ENCODE measurements at places on chromosomes 5 and 9.

- DNase-seq, result no peak
Observed at GRCh38 chr5:23268136-23268535, 239.3 kb upstream of the PRDM9 start.

GRCh38 chr5:180009581-180009980, 62.0 kb downstream of the RNF130 start:
- no peak for DNase-seq

DNA sequence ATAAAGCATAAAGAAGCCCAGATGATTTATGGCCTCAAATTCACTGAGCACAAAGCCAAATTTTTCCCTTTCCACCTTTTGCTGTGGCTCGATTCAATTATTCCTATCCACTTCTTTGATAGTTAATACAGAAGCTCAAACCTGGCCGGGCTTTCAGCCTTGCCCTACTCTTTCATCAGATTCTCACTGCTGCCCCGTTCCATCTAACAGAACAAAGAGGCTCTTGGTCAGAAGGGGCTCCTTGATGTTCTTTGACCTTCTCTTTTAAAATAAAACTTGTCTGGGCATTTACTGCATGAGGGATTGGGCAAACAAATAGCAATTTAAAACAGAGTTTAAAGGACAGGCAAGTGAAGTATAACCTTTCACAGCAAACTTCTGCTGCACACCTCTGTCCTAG, 9.8 kb downstream of the GRXCR2 start:
- DNase-seq, result no peak

DNA sequence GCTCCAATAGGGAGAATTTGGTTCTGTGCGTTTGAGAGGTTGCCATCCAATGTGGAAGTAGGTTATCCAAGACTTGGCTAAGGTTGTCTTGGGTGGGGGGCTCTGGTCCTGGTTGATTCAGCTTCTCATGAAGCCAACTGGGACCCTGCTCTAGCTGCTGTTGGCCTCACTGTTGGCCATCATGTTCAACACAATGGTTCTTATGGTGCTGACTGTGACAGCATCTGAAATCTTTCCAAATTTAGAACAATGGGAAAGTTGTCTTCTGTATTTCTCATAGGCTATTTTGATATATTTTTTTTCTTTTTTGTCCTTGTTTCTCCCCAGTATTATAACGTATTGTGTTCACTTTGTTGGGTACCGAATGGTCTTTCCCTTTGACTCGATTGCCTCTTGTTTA, 71.9 kb downstream of the GDNF start:
- DNase-seq, result no peak

DNA sequence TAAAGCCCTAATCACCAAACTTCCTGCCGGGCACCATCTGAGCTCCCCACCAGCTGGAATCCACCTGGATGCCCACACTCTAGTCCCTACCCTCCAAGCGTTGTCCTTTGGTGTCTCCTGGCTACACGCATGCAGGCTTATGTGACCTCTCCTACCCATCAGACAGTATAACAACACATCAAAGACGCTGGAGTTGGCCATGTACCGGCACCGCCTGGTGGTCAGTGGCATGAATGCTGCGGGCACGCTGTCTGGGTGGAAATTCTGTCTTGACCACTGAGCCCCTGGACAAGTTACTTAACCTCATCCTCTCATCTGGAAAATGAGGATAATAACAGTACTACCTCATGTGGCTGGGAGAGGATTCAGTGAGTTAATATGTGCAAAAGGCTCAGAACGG, 23.4 kb upstream of the CORO2A start:
- DNase-seq, result no peak

DNA sequence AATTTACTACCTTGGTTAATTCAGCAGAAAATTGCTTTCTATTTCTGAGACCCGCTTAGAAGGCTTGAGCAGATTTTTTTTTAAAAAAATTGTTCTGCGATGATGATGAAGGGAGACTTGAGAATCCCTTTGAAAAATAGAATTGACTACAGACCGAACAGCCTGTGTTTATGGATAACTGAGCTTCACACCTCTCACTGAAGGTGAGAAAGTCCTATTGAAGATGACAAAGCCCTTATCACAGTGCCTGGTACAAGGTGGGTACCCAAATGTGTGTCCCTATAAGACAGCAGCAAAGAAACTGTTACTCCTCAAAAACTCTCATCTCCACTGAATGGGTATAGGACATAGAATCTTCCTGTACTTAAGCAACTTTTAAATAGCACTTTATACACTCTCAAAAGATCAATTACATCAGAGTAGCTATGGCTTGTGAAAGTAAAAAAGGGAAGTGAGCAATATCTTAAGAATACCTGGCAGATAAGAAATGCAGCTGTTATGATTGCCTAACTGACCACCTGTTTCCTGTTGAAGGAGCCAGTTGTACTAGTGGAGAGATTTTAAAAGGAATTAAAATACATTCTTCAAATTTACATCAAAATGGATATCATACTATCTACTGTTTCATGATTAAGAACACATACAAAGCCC, 419.7 kb downstream of the CHSY3 start:
- no peak for DNase-seq

DNA sequence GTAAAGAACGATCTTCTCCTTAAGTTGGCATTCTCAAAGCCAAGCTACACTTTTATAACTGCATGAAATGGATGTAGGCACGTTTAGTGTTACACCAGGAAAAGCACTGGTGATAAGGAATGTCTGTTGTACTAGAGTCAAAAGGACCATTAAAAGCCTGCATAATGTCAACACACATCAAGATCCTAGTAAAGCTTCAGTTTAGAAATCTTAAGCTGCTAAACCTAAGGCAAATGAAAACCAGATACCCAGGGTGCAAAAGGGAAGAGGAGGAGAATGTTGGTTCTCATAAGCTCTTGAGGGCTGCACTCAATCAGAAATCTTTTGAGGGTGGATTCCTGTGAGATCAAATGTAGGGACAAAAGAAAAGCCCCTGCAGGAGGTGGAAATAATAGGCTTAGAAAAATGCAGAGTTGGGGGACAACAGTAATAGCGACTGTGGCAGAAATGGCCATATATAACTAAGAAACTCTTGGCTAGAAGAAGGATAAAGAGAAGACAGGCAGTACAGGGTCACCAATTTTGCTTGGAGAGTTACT, 148.2 kb downstream of the FBXL17 start:
- no peak for DNase-seq

DNA sequence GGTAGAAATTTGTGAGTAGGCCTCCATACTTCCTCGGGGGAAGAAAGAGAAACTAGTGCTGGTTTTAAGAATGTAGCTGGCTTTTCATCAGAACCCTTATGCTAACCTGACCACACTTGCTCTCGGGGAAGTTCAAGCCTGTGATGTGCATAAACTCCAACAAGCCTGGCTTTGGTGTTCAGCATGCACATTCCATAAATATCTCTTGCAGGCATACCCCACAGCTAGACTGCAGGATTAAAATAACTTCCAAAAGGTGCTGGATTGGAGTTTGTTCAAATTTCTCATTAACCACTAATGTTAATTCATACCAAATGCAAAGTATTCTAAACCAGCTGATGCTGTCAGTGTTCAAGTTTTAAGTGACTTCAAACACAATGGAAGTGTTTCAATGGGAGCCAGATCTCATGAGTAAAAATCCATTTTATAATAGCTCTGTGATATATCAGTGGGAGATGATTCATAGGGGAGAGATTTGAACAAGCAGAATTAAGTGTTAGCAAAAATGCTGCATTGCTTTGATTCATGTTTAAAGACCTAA, 79.4 kb downstream of the NPR3 start:
- no peak for DNase-seq

DNA sequence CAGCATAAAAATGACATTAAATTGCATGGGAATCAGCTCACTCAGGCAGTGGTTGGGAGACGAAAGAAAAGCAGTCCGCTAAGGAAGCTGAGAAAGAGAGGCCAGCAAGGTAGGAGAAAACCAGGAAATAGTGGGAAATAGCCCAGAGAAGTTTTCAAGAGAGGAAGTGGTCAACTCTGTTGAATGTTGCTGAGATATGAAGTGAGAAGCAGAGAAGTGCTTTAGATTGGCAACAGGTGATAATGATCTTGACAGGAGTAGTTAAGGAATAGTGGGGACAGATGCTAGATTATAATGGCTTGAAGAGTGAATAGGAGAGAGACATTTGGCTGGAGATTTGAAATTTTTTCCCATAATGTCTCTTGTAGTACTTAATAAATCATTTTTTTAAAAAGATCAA, 30.8 kb downstream of the CNTRL start:
- DNase-seq, result no peak

DNA sequence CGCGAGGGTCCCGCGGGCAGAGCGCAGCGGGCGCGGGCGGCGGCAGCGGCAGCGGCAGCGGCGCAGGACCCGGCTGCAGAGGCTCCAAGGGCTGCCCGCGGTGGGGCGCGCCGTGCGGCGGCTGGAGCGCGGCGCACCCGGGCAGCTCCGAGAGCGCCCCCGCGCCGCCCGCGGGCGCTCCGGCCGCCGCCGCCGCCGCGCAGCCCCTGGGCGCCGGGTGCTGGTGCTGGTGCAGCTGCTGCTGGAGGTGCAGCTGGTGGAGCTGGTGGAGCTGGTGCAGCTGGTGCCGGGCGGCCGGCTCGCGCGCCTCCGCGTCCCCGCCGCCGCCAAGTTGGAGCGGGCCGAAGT, 644 bp downstream of the IER5L start:
- DNase-seq, result no peak

DNA sequence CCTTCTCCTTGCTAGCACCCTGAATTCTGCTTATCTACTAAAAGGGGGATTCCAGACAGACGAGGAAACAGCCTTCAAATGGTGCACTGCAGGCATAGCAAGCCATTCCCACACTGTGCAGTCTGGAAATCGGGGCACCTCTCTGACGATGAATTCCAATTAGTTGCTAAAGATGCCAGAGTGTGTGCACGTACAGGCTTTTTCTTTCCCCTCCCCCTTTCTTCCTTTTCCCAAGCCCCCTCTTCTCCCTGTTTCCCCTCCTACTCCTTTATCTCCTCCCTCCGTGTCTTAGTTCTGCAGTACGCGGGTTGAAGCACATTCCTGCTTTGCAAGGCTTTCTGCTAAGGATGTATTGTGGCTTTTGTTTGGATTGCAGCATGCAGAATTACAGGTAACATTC, at the start of gene GPR21:
TSS of gene GPR21 (plus strand) at position 316 of the 400 bp plus-strand sequence. CDS start 900 bp downstream, outside the sequence.
- no peak for DNase-seq

GRCh38 chr5:74546796-74547195, 93.7 kb downstream of the ENC1 start:
- no peak for DNase-seq

GRCh38 chr9:25716220-25716872, 38.1 kb upstream of the TUSC1 start:
- DNase-seq, result no peak

- DNase-seq, result no peak
Observed at GRCh38 chr9:28538132-28538531, 964.9 kb upstream of the C9orf72 start.

- DNase-seq, result no peak
Observed at GRCh38 chr5:67577424-67577823, 380.8 kb upstream of the CD180 start.

- no peak for DNase-seq
Observed at GRCh38 chr9:134252084-134252830, 74.0 kb upstream of the RXRA start.

- DNase-seq, result no peak
Observed at GRCh38 chr9:14147738-14148137, 166.2 kb downstream of the NFIB start.

- DNase-seq, result no peak
Observed at GRCh38 chr9:34957492-34958410, at the start of gene PHF24. Gene PHF24 (plus strand): TSS chr9:34958285. CDS start chr9:34971299, 13,014 bp downstream.

DNA sequence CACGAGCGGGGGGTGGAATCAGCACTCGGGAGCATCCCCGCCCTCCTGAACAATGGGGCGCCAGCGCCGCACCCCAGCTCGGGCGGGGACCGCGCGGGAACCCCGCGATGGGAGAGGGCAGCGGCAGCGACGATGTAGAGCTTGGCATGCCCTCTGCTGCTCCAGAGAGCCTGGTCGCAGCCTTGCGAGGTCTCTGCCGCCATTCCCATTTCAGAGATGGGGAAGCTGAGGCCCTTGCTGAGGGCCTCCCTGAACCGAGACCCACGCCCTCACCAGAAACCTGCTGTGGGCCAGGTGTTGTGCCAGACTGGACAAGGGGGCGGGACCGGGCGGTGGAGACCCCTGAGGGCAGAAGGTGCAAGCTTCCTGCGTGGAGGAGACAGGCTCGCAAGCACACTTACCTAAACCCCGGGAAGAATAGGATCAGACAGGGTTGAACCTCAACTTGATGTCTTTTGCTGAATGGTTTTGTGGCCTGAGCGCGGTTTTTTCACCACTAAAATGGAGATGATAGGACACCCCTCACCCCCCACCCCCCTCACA, 647 bp upstream of the MEGF9 start:
- DNase-seq, result no peak

- no peak for DNase-seq
Observed at GRCh38 chr9:5364294-5365024, 24.8 kb upstream of the RLN1 start.

GRCh38 chr5:38259062-38259808, 876 bp downstream of the EGFLAM start:
- DNase-seq, result no peak

DNA sequence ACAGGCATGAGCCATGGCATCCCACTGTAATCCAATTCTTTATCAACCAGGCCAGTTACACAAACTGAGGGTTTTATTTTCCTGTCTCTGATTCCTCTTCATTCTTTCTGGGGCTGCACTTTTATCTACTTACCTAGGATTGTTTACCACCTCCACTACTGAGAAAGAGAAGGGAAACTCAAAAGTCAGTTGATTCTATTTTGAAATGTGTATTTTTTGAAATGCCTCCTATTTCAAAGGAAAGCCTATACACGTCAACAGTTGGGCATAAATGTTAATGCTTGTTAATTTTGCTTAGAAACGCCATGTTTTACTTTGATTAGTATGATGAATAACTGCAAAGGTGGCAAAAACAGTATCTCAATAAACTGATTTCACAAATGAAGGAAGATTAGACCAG, 92.5 kb downstream of the MLLT3 start:
- no peak for DNase-seq

DNA sequence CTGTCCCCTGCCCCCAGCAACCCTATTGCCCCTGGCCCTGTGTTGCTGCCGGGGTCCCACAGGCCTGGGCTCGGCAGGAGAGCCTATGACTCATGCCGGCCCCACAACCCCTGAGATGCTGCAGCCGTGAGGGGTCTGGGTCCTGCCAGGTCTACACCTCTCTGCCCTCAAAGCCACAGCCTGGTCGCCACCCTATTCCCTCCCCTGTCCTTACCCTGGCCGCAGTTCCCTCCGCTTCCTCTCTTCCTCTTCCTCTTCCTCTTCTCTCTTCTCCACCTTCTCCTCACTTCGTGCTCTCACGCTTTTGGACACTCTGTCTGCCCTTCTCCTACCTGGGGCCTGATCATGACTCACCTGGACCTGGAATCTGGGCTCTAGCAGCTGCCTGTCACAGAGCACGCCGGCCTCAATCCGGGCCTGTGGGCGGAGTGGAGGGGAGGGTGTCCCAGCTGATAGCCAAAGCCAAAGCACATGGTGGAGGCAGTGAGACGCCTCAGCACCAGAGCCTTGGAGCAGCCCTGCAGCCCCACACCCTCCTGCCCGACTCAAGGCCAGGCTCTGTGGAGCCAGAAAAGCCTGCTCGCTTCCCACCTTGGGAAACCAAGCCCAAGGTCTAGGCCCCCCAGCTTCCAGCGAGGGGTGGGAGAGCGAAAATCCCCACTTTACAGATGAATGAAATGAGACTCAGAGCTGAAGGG, 26.8 kb upstream of the CSF1R start:
- no peak for DNase-seq

- DNase-seq, result no peak
Observed at GRCh38 chr9:36426348-36426747, 26.3 kb upstream of the RNF38 start.

GRCh38 chr5:151480384-151481293, 33.2 kb downstream of the SLC36A1 start:
- no peak for DNase-seq
